T-cell (primary cell): ENCODE measurements at places on chromosomes 13 and 19. TPM values are rescaled to one million over a fixed set of nuclear protein-coding genes. Genes with fewer than 3 reads are reported as not detected.

Gene FOXO1
- 89.1 TPM for total RNA-seq

Gene CLEC11A
- total RNA-seq: 5.0 TPM

Gene CYP4F12
- total RNA-seq: 2.4 TPM

DNA sequence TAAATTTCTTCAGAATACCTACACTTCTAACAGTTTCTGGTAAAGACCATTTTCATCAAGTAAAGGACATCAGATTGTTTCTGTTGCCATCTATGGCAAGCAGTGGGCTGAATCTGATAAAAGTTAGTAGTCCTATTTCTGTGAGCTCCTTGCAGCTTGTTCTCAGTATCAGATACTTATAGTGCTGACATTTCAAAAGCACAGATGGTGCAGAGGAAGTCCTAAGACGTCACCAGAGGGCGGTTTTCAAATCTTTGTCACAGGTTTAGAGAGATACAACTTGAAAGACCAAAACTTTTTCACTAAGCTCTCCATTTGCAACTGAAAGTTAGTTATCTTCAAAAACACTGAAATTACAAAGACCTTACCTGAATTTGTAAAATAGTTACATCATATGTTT, 719.8 kb downstream of the SLITRK1 start:
- no peaks in the 10 kb centered on the region for H3K36me3 ChIP-seq
- no peak for DNase-seq
- H3K4me3 ChIP-seq: no peak overlapping the region
- no peaks in the 10 kb centered on the region for H3K27me3 ChIP-seq

DNA sequence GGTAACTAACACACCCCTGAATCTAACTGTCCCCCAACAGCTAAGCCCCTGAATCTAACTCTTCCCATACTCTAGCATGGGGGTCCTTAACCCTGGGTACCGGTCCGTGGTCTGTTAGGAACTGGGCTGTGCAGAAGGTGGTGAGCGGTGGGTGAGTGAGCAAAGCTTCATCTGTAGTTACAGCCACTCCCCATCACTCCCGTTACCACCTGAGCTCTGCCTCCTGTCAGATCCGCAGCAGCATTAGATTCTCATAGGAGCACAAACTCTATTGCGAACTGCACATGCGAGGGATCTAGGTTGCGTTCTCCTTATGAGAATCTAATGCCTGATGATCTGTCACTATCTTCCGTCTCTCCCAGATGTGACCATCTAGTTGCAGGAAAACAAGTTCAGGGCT, 6.2 kb upstream of the PHLDB3 start:
- H3K4me3 ChIP-seq: no peak overlapping the region
- H3K27ac ChIP-seq: no peak overlapping the region

DNA sequence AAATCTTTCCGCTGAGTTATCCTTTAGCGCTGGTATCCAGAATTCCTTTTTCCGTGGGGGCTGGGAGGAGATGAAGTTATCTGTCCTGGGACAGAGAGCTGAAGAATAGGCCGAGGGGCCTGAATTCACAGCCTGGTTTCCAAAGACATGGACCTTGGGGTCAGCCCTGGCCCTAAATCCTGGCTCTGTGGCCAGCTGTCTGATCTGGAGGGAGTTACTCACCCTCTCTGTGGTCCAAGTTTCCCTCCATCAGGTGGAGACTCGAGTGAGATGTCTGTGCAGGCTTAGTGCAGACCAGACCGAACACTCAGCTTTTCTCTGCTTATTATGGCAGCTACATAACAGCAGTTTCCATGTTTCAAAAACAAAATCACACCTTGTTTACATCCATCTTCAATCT, 59.6 kb downstream of the CDADC1 start:
- no peak for DNase-seq
- H3K4me1 ChIP-seq: no peaks in the 10 kb centered on the region
- H3K27ac ChIP-seq: no peak overlapping the region
- H3K27me3 ChIP-seq: no peaks in the 10 kb centered on the region

- H3K4me3 ChIP-seq: no peak overlapping the region
- no peak overlapping the region for H3K27ac ChIP-seq
- H3K36me3 ChIP-seq: no peaks in the 10 kb centered on the region
- no peaks in the 10 kb centered on the region for H3K4me1 ChIP-seq
- DNase-seq: peak; percentile 5
- no peaks in the 10 kb centered on the region for H3K27me3 ChIP-seq
Observed at GRCh38 chr13:50635504-50635903, 208.0 kb downstream of the DLEU7 start.

- no peaks in the 10 kb centered on the region for H3K36me3 ChIP-seq
- peaks cover 25% of the 10 kb centered on the region for H3K4me1 ChIP-seq
- peak overlapping the region; percentile 70 for H3K27ac ChIP-seq
- H3K27me3 ChIP-seq: peaks cover 4% of the 10 kb centered on the region
- peak overlapping the region; percentile 59 for H3K4me3 ChIP-seq
Observed at GRCh38 chr13:112967686-112968379, 1.2 kb upstream of the MCF2L start.

DNA sequence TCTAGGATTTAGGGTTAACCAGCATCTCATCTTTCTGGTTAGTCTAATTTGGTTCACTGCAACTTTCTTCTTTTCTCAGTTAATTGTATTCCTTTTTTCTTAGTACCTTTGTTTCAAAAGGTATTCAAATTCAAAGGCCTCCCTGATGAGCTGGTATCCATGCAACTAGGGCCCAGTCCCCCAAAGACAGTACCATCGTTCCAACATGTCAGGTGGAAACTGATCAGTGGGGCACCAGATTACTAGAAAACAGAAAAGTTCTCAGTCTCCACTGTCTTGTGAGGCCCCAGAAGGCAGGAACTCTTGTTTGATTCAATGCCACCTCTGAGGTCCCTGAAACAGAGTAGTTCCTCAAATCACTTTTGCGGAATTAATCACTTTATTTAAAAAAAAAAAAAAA, 303.2 kb upstream of the NBEA start:
- H3K4me1 ChIP-seq: no peaks in the 10 kb centered on the region
- no peak overlapping the region for H3K4me3 ChIP-seq
- no peaks in the 10 kb centered on the region for H3K36me3 ChIP-seq
- no peaks in the 10 kb centered on the region for H3K27me3 ChIP-seq
- no peak overlapping the region for H3K27ac ChIP-seq

GRCh38 chr19:53076984-53077383, 26.2 kb downstream of the ZNF160 start:
- DNase-seq: no peak
- H3K27ac ChIP-seq: no peak overlapping the region
- H3K4me3 ChIP-seq: no peak overlapping the region
- no peaks in the 10 kb centered on the region for H3K4me1 ChIP-seq
- H3K27me3 ChIP-seq: no peaks in the 10 kb centered on the region
- peaks cover 11% of the 10 kb centered on the region for H3K36me3 ChIP-seq

DNA sequence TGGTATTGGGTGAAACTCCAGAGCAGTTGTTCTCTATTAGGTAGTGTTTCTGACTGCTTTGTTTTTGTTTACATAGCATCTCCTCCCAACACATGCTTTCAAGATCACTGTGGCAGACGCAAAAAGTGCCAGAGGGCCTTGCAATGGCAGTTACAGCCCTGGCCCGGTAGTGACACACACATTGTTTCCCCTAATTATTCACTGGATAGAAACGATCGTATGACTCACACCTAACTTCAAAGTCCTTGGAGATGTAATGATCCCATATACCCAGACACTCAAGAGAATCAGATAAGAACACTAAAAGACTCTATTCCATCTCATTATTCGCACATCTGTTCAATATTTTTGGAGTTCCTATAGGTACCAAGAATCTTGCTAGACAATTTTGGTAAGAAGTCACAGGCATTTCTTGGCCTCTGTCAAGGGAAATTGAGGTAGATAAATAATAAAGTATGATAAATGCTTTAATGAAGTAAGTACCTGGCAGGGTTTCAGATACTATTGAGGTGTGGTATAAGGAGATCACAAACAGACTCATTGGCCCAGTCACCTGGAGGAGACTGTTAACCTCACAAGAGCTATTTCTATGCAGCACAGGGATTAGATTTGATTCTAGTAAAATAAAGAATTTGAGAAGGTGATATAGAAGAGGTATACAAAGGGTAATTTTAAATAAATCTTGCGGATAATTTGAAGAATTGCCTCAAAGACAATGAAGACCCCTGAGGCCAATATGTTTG, 485.3 kb downstream of the SLITRK6 start:
- no peaks in the 10 kb centered on the region for H3K27me3 ChIP-seq
- H3K27ac ChIP-seq: no peak overlapping the region
- no peaks in the 10 kb centered on the region for H3K4me1 ChIP-seq
- no peaks in the 10 kb centered on the region for H3K36me3 ChIP-seq
- H3K4me3 ChIP-seq: no peak overlapping the region

GRCh38 chr13:109166804-109167203, 537.4 kb downstream of the MYO16 start:
- DNase-seq: no peak
- H3K27ac ChIP-seq: no peak overlapping the region
- H3K4me1 ChIP-seq: no peaks in the 10 kb centered on the region
- H3K36me3 ChIP-seq: no peaks in the 10 kb centered on the region
- no peak overlapping the region for H3K4me3 ChIP-seq

GRCh38 chr19:34189917-34190425, 17.7 kb downstream of the LSM14A start:
- no peak overlapping the region for H3K27ac ChIP-seq
- no peak overlapping the region for H3K4me3 ChIP-seq
- no peaks in the 10 kb centered on the region for H3K27me3 ChIP-seq
- H3K4me1 ChIP-seq: peaks cover 21% of the 10 kb centered on the region

- no peaks in the 10 kb centered on the region for H3K4me1 ChIP-seq
- H3K27ac ChIP-seq: no peak overlapping the region
- H3K36me3 ChIP-seq: no peaks in the 10 kb centered on the region
- H3K4me3 ChIP-seq: no peak overlapping the region
- DNase-seq: no peak
Observed at GRCh38 chr13:95254339-95254738, 46.9 kb downstream of the ABCC4 start.

- H3K4me3 ChIP-seq: no peak overlapping the region
- no peak for DNase-seq
- peaks cover 4% of the 10 kb centered on the region for H3K27me3 ChIP-seq
- H3K27ac ChIP-seq: no peak overlapping the region
- peaks cover 34% of the 10 kb centered on the region for H3K4me1 ChIP-seq
Observed at GRCh38 chr19:2500841-2501261, 24.9 kb downstream of the GADD45B start.

Gene ZNF780B
- total RNA-seq: 50.8 TPM

DNA sequence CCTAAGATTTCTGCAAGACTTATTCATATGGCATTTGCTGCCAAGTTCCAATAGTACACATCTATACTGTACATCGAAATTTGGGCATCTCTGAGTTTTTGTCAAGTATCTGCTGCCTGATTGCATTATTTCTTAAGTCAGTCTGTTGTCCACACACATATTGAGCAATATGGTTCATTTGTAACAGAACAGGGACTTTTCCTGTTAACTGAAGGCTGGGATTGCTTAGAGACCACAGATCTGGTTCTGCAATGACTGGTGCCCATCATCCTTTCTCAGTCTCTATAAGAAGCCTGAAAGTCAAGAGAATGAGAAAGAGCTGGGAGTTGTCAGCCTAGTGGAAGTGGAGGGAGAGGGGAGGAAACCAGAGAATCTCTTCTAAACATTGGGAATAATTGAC, 22.5 kb upstream of the MYCBP2 start:
- no peak for DNase-seq
- H3K27ac ChIP-seq: no peak overlapping the region
- H3K36me3 ChIP-seq: no peaks in the 10 kb centered on the region
- no peaks in the 10 kb centered on the region for H3K27me3 ChIP-seq

Gene OVOL3
- not detected for total RNA-seq

Gene MCEMP1
- total RNA-seq: 0.26 TPM

Gene PRR12
- total RNA-seq: 78.8 TPM

GRCh38 chr13:32501064-32501463, 37.5 kb downstream of the N4BP2L2 start:
- no peak overlapping the region for H3K4me3 ChIP-seq
- H3K36me3 ChIP-seq: no peaks in the 10 kb centered on the region
- no peaks in the 10 kb centered on the region for H3K27me3 ChIP-seq
- no peak for DNase-seq

GRCh38 chr19:37218592-37218935, 550 bp downstream of the ZNF383 start:
- peak overlapping the region; percentile 100 for H3K4me3 ChIP-seq
- H3K4me1 ChIP-seq: peaks cover 9% of the 10 kb centered on the region
- DNase-seq: no peak
- H3K27me3 ChIP-seq: no peaks in the 10 kb centered on the region
- H3K36me3 ChIP-seq: peaks cover 18% of the 10 kb centered on the region

- DNase-seq: no peak
- no peak overlapping the region for H3K4me3 ChIP-seq
- no peak overlapping the region for H3K27ac ChIP-seq
- no peaks in the 10 kb centered on the region for H3K4me1 ChIP-seq
- no peaks in the 10 kb centered on the region for H3K36me3 ChIP-seq
Observed at GRCh38 chr19:21617740-21618339, 112.4 kb downstream of the ZNF429 start.

DNA sequence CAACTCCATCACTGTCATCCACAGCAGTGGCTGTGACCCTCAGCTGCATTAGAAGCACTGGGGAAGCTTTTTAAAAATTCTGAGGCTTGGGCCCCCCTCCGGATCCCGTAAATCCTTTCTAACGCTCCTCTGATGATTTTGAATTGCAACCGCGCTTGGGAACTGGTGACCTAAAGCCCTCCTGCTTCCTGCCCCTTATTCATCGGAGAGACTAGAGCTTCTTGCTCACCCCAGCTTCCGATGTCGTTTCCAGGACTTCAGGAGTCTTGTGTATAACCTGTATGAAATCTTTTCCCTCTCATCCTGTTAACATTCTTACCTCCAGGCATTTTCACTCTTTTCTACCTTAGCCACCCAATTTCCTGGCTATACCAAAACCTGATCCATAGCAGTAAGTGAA, 14.8 kb downstream of the ZAR1L start:
- H3K27ac ChIP-seq: no peak overlapping the region
- H3K27me3 ChIP-seq: no peaks in the 10 kb centered on the region
- DNase-seq: no peak
- H3K4me3 ChIP-seq: no peak overlapping the region
- no peaks in the 10 kb centered on the region for H3K36me3 ChIP-seq

DNA sequence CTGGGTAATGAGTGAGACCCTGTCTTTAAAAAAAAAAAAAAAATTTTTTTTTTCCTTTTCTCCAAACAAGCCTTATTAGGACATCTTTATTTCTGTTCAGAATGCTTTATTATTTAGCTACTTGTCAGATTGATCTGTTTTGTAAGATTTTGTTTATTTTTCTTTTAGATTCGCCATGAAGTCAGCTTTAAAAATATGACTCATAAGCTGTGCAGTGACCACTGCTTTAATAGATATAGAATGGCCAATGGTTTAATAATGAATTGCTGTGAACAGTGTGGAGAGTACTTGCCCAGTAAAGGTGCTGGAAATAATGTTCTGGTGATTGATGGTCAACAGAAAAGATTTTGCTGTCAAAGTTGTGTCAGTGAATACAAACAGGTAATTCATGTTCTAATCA, 47.7 kb downstream of the ZMYM2 start:
- H3K27ac ChIP-seq: no peak overlapping the region
- no peak for DNase-seq
- peaks cover 3% of the 10 kb centered on the region for H3K4me1 ChIP-seq

Gene ZNF836
- total RNA-seq: 27.6 TPM
